Muscle of arm (tissue), 14 donors: ENCODE measurements at places on chromosomes 7 and 10. TPM values are rescaled to one million over a fixed set of nuclear protein-coding genes. Genes with fewer than 3 reads are reported as not detected.

GRCh38 chr7:30840141-30841024, 69.2 kb downstream of the MINDY4 start:
- no peak for DNase-seq

DNA sequence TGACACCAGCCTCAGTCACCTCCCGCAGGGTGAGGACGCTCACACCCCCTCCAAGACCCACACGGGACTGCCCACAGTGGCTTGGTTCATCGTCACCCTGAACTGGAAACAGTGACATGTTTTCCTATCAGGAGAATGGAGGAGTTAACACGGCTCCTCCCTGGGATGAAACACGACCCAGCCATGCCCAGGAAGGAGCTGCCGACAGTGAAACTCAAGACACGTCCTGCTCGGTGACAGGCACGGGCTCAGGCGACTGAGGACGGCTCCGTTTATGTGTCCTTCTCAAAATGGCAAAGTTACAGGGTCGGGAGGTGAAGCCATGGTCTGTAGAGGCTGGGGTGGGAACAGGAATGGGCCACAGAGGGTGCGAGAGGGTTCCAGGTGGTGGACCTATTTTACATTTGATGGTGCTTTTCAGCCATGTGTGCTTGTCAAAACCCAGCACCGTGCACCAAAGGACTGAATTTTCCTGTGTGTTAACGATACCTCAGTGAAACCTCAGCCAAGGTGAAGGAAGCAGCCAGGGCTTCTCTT, 272.4 kb downstream of the ADARB2 start:
- no peak for DNase-seq

DNA sequence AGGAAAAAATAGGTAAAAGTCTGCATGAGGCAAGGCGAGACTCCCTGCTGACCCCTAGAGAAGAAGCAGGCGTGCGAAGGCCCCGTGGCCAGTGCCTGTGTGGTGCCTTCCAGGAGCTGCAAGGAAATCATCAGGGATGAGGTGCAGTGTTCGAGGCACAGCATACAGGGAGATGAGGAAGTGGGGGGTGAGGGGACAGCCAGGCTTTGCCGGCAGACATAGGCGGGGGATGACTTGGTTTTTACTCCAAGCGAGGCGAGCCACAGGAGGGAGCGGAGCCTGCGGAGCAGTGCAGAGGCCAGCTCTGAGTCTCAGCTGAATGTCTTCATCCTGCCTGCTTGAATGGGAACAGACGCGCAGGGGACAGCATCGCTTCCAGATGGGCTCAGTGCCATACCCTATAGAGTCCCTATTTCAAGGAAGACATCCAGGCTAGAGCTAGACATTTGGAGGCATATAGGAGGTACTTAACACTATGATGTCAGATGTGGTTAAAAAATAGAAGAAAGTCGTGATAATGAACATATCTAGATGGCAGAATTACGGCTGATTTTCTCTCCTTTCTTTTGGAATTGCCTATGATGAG, 49.5 kb downstream of the TCERG1L start:
- no peak for DNase-seq

- DNase-seq = no peak
These were observed 14.9 kb downstream of the CARD11 start for GRCh38 chr7:3028758-3029093.

DNA sequence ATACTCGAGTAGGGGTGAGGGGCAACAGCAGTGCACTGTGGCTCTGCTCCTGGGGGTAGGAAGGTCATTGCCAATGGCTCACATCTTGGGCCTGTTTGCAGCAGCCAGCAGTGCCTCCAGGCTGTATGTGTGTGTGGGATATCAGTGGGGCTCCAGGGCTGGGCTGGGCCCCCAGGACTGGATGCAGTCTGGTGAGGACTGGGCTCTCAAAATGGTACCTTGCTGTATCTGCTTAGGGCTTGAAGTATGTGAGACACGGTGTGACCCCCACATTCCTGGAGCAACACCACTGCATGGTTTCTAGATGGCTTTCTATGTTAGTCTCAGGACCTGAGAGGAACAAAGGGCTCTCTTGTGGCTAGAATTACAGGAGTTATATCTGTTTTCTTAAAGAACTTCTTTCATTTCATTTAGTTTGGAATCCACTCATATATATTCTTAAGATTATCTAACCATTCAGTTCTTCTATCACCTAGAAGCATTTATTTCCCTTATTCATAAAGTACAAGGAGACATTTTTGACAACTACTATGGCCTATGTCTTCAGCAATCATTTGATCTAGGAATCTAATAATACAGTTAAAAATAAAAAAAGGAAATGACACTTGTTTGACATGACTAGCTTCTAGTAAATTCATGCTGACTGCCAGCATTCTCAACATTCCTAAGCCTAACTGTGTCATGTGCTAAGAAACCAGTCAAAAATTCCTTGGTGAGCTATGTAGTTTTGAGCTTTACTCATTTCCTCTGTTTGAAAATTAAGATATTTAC, 443.2 kb upstream of the SEMA3A start:
- peak; percentile 37 for DNase-seq

GRCh38 chr10:75801121-75801520, 369.7 kb downstream of the LRMDA start:
- DNase-seq = no peak

GRCh38 chr10:97850446-97850845, 803 bp downstream of the GOLGA7B start:
- no peak for DNase-seq

- DNase-seq = no peak
These were observed 45.5 kb upstream of the ZNF716 start for GRCh38 chr7:57404343-57404966.

- DNase-seq = peak; percentile 18
These were observed 83.9 kb upstream of the UNC5B start for GRCh38 chr10:71128311-71128980.

DNA sequence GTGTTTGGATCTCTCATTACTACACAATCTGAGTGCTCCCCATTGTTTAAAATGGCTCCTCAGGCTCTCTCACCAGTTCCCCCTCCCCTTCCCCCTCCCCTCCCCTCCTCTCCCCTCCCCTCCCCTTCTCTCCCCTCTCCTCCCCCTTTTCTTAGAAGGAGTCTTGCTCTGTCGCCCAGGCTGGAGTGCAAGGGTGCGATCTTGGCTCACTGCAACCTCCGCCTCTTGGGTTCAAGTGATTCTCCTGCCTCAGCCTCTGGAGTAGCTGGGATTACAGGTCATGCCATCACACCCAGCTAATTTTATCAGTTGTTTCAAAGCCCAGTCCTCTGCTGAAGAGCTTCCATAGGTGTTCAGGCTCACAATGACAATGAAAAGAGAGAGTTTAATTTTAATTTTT, 3.6 kb upstream of the CCAR1 start:
- DNase-seq = no peak

DNA sequence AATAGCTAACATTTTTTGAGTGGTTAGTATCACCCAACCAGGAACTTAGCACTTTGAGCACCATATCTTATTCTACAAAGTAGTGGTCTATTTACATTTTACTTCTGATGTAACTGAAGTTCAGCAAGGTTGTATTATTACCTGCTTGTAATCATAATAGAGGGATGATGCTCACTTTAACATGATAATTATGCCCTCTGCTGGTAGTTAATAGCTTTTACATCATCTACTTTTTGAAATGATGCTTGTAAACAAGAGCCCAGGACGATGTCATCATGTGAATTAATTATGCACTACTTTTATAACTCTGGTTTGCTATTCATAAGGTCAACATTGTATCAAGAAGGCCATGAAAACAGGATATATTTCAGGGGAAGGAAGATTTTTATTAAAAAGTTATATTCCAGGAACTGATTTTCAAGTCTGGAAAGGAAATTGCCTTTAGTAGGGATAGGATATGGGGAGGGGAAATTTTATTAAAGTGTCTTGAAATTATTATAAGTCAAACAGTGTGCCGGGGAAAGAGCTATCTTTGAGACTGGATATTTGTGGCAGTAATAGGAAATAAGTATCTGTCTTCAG, 80.3 kb upstream of the SCIN start:
- DNase-seq = no peak

- no peak for DNase-seq
These were observed 31.8 kb downstream of the ARL3 start for GRCh38 chr10:102682416-102682815.

- DNase-seq = no peak
These were observed 175.4 kb downstream of the CSTF2T start for GRCh38 chr10:51524041-51524440.

DNA sequence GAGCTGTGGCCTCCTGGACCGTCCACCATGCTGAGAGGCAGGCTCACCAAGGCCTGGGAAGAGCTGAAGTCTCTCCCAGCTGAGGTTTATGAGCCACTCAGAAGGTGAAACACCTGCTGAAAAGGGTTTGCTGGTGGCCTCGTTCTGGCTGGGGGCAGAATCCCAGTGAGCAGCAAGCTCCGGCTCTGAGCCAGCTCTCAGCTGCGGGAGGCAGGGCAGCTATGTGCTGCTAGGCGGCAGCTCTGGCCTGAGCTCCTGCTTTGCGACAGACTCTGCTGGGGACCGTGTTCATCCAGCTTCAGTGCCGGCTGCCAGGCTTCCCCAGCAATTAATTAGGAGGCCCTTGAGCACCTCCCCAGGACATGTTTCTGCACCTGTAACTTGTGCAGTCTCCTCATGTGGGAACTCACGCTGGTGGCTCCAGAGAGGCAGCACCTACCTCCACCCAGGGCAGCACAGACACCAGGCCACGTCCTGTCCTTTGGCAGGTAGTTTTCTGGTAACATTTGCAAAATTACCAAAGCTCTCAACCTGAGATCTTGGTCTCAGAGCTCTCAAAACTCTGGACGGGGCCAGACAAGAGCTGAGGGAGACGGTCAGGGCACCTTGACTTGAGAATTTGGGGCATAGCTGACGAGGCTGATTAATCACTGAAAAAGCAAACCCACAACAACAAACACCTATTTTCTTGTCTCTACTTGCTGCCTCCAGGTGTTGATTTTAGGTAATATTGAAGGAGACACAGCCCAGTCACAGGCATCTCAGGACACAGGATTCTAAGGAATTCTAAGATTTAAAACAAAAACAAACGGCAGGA, 185.0 kb downstream of the TCERG1L start:
- no peak for DNase-seq

- no peak for DNase-seq
These were observed 8.4 kb downstream of the OLAH start for GRCh38 chr10:15052121-15052520.

DNA sequence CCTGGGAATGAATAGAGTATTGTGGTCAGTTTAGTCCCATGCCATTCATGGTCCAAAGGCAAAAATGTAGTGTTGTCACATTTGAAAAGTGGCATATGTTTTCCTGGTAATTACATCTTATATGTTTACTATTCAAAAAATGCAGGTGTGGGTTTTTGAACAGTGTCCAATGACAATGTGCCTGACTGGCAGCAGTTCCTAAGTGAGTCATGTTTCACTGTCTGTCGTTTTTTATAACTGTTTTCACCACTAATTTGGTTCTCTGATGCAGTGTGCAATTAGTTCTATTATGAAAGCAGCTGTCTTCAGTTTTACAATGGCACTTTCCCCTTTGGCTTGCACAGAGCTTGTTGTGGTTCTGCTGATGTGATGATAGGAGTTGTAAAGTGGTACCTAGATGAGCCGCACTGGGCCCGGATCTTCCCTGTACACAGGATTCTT, 162.3 kb downstream of the SEM1 start:
- DNase-seq = no peak

GRCh38 chr7:123210986-123211385, 11.2 kb upstream of the SLC13A1 start:
- no peak for DNase-seq

DNA sequence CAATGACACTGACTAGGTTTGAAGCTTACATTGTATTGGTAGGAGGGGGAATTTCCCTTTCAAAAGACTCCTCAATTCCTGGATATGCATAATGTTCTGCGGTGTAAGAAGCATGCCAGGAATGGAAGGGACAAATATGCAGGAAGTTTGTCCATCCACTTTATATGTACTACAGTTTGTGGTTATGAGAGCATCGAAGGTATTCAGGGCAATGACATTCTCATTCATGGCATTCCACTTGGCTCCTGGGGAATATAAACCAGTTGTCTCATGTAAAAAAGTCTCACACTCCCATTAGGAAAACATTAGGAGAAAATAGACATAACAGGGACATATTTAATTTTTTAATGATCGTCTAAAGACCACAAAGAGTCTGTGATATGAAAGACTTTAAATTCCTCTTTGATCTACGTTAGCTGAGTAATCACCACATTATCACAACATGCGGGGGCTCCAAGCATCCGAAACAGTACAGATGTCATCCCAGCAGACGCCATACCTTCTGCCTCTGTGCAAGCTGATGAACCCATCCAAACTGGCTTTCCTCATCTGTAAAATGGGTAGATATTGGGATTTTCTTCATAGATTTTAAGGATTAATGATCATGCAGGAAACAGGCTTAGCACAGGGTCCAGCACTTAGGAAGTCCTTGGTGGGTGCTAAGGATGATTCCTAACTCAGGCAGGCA, 675.3 kb downstream of the INHBA start:
- no peak for DNase-seq

- DNase-seq = no peak
These were observed 4.9 kb downstream of the TRDMT1 start for GRCh38 chr10:17196573-17196972.

DNA sequence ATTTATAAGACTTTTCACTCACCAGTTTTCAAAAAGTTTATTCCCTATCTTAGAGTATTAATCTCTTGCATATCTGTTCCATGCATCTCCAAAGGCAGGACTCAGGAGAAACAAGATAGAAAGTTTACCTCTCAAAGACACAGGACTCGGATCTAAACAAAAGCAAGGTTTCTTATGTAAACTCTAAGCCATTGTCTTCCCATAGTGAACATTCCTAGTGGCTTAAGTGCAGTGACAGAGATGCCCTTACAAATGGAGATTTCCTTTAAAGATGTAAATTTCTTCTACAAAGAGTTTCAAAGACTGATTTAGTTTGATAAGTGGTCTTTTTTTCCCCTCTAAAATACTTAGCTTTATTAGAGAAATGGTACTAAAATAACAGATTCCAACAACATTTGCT, 209.8 kb downstream of the ACTR3B start:
- DNase-seq = no peak

DNA sequence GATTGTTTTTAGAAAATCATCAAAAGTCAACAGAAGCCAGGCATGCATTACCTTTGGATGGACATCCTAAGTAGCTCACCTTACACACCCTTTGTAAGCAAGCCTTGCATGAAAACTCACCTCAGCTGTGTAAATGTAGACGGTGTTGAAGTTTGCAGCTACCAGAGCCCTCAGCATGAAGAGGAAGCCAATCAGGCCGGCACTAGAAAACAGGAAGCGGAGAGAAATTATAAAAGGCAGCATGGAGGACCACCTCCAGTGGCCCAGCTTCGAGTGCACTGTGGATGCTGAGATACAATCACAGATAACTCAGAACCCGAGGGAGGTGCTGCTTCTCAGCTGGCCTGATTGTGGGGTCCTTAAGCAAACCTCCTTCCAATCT, 75.3 kb downstream of the SVOPL start:
- no peak for DNase-seq

SLC13A1 gene
- not detected for polyA plus RNA-seq

OR2A42 gene
- polyA plus RNA-seq = 0.56 TPM

WIPF3 gene
- 21.4 TPM for polyA plus RNA-seq

PNLIPRP2 gene
- polyA plus RNA-seq = not detected

SLC18A3 gene
- polyA plus RNA-seq = not detected

IL6 gene
- polyA plus RNA-seq = 1.1 TPM

LLCFC1 gene
- not detected for polyA plus RNA-seq
